ENCODE measurements at places on chromosomes 3 and 15. TPM values are rescaled to one million over a fixed set of nuclear protein-coding genes. Genes with fewer than 3 reads are reported as not detected.

DNA sequence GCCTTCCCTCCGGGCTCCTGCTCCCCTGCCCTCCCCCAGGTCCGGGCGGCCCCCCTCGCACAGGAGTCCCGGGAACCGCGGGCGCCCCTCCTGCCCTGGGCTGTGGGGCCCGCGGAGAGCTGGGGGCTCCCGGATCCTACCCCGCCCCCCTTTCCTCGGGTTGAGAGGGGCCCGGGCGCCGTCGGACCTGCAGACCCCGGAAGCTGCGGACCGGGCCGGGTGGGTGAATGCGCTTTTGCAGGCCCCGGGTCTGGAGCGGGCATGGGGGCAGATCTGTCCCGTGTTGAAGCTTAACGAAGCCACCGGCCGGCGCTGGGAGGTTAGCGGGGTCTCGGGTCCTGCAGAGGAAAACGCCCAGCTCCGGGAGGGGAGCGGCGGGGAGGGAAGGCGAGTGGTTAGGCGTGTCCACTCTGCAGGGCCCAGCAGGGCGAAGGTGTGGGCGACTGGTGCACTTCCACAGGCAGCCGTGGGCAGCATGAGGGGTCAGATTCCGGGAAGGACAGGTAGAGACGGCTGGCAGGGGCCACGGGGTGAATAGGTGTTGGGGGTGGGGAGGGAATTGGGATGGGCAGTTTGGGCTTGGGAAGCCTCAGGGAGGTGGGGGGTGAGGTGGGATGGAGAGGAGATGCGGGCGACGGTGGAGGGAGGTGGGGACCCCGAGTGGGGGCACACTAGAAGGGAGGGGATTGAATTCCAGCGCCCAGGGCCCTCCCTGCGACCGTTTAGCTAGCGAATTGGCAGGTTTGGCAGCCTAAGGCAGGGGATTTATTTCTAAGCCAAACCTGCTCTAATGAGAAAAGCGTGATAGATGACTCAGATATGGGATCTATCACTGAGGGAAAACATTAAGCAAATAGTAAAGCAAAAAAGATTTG is 635 bp downstream of the CD276 start:
- no peak for DNase-seq
- H3K4me3 ChIP-seq: peak overlapping the region; percentile 90
- peak overlapping the region; percentile 95 for H3K27ac ChIP-seq
- no peaks in the 10 kb centered on the region for H3K36me3 ChIP-seq

DNA sequence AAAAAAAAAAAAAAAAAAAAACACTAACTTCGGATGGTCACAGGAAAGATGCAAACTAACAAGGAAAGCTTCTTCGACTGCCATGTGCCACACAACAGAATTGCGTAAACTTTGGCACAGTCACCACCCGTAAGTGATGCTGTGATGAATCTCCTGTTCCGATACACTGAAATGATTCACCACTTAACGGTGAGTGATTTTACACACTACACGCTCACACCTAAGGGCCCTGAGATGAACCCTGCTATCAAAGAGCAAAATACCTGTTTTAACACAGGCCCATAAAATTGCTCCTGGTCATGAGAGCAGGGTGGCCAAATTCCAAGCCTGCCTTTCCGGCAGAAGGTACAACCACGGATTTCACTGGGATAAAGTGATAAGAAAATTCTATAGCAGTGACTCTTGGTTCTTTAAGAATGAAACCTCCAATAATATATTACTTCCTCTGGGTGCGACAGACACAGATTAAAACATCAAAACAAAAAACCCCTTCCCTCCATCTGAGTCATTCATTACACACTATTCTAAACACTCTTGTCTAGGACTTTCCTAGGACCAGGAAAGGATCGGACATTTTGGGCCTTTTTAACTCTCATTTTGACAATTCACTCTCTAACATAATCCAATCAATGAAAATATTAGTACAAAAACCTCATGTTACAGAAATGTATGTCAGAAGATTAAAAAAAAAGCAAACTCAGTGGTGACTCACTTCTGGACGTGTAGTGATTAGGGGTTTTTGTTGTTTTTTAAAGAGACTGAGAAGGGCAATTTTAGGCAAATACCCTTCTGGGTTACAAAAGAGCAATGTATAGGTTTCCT is 28.3 kb downstream of the LRIG1 start:
- H3K36me3 ChIP-seq: no peaks in the 10 kb centered on the region
- H3K27ac ChIP-seq: peak overlapping the region; percentile 92
- peaks cover 98% of the 10 kb centered on the region for H3K4me1 ChIP-seq

Gene C15orf62
- 0.28 TPM for total RNA-seq

GRCh38 chr15:101159936-101160815 is 91.7 kb downstream of the CHSY1 start:
- no peaks in the 10 kb centered on the region for H3K36me3 ChIP-seq
- no peak overlapping the region for H3K4me3 ChIP-seq
- peak; percentile 24 for DNase-seq
- no peaks in the 10 kb centered on the region for H3K27me3 ChIP-seq

Gene PCOLCE2
- total RNA-seq: 19.4 TPM

Gene MUC20
- total RNA-seq: 11.0 TPM

GRCh38 chr15:22236469-22236868 is 156.1 kb downstream of the OR4M2 start:
- H3K4me3 ChIP-seq: no peak overlapping the region
- no peak overlapping the region for H3K27ac ChIP-seq
- no peak for DNase-seq
- H3K4me1 ChIP-seq: no peaks in the 10 kb centered on the region

- H3K27ac ChIP-seq: no peak overlapping the region
- H3K4me3 ChIP-seq: no peak overlapping the region
- peak; percentile 89 for DNase-seq
- H3K36me3 ChIP-seq: no peaks in the 10 kb centered on the region
- H3K4me1 ChIP-seq: peaks cover 44% of the 10 kb centered on the region
- no peaks in the 10 kb centered on the region for H3K27me3 ChIP-seq
Measured at GRCh38 chr15:65077981-65078352, 1.4 kb downstream of the KBTBD13 start.

- no peaks in the 10 kb centered on the region for H3K27me3 ChIP-seq
- no peak overlapping the region for H3K4me3 ChIP-seq
- DNase-seq: peak; percentile 83
- H3K4me1 ChIP-seq: peaks cover 54% of the 10 kb centered on the region
- no peaks in the 10 kb centered on the region for H3K36me3 ChIP-seq
- peak overlapping the region; percentile 91 for H3K27ac ChIP-seq
Measured at GRCh38 chr3:177358091-177358976, 161.1 kb upstream of the TBL1XR1 start.

DNA sequence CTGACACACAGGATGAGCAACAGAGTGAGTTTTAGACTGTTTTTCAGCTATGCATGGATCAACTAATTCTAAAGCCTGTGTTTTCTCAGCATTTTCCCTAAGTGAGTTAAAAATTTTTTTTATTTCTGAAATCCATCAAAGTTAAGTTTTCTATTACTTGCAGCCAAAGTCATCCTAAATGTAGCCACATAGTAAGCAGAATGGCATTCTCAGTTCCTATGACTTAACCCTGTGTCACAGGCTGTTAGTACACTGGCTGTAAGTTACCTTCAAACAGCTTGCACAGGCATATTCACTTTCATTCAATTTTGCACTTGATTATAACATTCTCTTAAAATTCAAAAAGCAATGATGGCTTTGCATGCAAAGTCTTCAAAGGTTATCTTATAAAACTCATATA is 368.2 kb downstream of the OCA2 start:
- no peak overlapping the region for H3K27ac ChIP-seq
- no peak overlapping the region for H3K4me3 ChIP-seq
- H3K4me1 ChIP-seq: no peaks in the 10 kb centered on the region
- DNase-seq: no peak

- DNase-seq: no peak
- H3K4me3 ChIP-seq: no peak overlapping the region
- H3K4me1 ChIP-seq: no peaks in the 10 kb centered on the region
- no peaks in the 10 kb centered on the region for H3K27me3 ChIP-seq
- no peak overlapping the region for H3K27ac ChIP-seq
Measured at GRCh38 chr3:14640157-14640562, 11.4 kb upstream of the CCDC174 start.

DNA sequence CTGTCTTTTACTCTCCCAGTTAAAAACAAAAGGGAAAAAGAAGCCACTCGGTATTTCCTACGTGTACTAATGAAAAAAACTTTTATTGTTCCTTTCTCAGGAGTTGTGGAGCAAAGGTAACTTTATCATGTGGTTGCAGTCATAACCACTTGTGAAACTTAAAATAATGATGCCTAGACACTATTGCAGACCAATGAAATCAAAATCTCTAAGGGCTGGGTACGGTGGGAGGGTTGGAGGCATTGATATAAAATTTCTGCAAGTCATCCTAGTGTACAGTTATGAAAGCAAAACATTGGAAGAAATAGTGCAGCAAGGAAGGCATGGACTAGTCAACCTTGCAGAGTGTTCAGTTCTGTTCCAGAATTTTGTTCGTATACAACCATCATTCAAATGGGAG is 808.8 kb downstream of the TUSC7 start:
- H3K4me1 ChIP-seq: peaks cover 8% of the 10 kb centered on the region
- no peak overlapping the region for H3K27ac ChIP-seq
- DNase-seq: no peak
- H3K36me3 ChIP-seq: no peaks in the 10 kb centered on the region
- no peaks in the 10 kb centered on the region for H3K27me3 ChIP-seq
- no peak overlapping the region for H3K4me3 ChIP-seq

Gene SGO1
- not detected for total RNA-seq

DNA sequence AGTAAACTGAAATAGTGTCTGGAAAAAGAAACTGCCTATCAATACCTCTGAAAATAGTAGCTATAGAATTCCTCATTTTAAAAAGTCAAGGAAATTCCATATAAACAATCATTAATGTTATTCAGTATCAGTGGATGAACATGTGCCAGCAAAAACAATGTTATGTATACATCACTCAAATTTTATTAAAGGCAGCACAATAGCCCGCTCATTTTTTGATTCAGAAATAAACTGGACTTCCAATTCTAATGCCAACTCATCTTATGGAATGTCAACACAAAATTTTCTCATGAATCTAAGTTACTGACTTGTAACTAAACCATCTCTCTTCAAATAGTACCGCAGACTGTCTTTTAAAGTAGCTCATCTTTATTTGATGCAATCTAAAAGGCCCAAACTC is 19.0 kb downstream of the THBS1 start:
- H3K27me3 ChIP-seq: no peaks in the 10 kb centered on the region
- DNase-seq: no peak
- H3K4me1 ChIP-seq: peaks cover 4% of the 10 kb centered on the region

DNA sequence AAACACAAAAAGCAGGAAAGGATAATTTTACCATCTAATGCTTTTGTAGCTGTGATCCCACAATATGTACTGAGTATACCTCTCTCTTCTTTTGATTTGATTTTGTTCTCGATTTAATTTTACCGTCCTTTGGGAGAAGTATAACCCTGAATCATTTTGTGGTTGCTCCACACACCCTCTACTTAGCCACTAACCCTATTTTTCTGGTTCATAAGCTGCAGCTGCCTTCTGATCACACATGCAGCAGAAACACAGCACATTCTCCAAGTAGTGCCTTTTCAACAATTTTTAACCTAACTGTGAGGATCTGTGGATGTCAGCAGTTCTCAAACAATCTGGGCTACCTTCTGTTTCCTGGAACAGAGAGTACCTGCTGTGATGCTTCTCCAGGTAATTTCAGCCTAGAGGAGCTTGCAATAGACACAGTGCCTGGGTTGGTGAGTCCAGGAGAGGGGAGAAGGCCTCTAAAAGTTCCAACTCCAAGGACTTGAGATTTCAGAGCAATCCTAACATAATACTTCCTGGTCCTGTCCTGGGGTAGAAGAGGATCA is 40.3 kb downstream of the HGD start:
- H3K27ac ChIP-seq: no peak overlapping the region
- no peak overlapping the region for H3K4me3 ChIP-seq
- H3K4me1 ChIP-seq: peaks cover 11% of the 10 kb centered on the region
- DNase-seq: no peak
- no peaks in the 10 kb centered on the region for H3K36me3 ChIP-seq

DNA sequence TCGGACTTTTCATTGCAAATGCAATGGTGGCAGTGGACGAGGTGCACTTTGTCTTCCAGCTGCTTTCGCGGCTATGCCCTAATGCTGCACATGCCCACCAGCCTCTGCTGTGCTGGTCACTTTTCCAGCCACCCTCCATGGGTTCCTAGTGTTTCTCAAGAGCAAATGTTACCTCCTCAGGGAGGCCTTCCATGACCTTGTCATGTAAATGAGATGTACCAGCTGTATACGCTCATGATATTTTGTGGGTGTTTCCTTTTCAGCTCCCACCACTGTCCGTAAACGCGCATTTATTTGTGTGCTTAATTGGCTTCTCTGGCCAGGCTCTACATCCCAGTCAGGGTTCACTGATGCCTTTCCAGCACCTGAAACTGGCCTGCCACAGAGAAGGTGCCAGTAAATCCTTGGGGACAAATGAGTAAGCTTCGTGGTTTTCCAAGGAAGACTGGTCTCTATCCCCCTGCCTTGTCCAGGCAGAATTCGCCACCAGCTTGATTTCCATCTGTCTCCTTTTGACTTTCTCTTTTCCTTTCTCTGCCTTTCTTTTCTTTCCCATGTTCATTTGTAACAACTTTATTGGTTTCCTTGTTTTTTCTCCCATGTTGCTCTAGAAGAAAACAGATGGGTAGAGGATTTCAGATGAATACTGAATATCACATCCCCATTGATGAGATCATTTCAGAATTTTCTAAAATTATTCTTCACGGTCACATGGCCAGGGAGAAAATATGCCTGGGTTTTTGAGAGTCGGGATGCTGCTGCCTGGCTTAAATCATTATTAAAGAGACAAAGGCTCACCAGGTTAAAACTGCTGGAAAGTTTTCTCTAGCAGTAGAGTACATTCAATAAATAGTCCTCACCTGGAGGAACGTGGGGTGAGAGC is 82.5 kb downstream of the CHST2 start:
- no peaks in the 10 kb centered on the region for H3K36me3 ChIP-seq
- H3K27me3 ChIP-seq: no peaks in the 10 kb centered on the region
- no peak overlapping the region for H3K4me3 ChIP-seq
- no peak overlapping the region for H3K27ac ChIP-seq

GRCh38 chr3:58783845-58784244 is 117.3 kb upstream of the FAM3D start:
- no peak overlapping the region for H3K4me3 ChIP-seq
- H3K4me1 ChIP-seq: no peaks in the 10 kb centered on the region
- H3K27ac ChIP-seq: no peak overlapping the region
- no peaks in the 10 kb centered on the region for H3K36me3 ChIP-seq

- no peaks in the 10 kb centered on the region for H3K36me3 ChIP-seq
- H3K4me1 ChIP-seq: no peaks in the 10 kb centered on the region
- H3K27ac ChIP-seq: no peak overlapping the region
- H3K4me3 ChIP-seq: no peak overlapping the region
Measured at GRCh38 chr15:33142708-33143107, 51.8 kb downstream of the FMN1 start.

- no peaks in the 10 kb centered on the region for H3K36me3 ChIP-seq
- DNase-seq: no peak
- peaks cover 6% of the 10 kb centered on the region for H3K4me1 ChIP-seq
- peak overlapping the region; percentile 58 for H3K27ac ChIP-seq
- H3K4me3 ChIP-seq: no peak overlapping the region
Measured at GRCh38 chr3:105905328-105905727, 36.5 kb upstream of the CBLB start.

All from sigmoid colon (tissue), 7 donors.